Cardiac septum (tissue), 1 donor: ENCODE measurements at places on chromosomes 11 and 22. TPM values are rescaled to one million over a fixed set of nuclear protein-coding genes. Genes with fewer than 3 reads are reported as not detected.
A peak's percentile ranks its signal among the peaks of the same experiment; 100 is the strongest.

DNA sequence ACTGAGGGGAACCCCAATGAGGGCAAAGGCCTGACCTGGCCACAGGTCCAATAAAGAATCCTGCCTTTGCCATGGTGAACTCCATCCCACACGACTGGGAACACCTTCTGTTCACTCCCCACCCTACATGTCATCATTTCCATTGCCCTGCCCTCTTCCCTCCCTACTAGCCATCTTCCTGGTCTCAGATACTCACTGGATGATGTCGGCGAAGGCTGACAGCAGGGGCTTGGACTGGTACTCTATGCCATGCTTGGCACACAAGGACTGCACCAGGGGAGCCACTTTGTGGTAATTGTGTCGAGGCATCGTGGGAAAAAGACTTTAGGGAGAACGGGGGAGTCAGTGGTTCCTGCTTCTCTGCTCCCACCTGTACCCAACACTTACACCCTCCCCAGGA is 9.9 kb downstream of the FEN1 start:
- DNase-seq: no peak

DNA sequence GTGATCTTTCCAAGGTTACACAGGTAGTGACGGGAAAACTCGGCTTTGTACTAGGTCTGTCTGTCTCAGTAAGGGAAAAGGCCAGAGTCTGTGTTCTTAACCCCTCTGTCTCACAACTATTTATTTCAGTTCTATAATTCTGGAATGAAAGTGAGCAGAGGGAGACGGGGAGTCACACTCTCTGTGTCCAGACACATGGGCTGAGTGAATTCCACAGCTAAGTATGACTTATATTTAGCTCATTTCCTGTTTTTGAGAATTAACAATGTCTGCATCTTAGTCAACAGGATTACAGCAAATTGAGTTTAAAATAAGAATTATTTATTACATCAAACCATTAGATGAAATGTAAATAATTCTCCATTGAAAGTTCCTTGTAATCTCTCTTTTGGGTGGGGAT is 62.5 kb upstream of the OR4B1 start:
- DNase-seq: no peak

- no peak for DNase-seq
Measured at GRCh38 chr22:50438305-50439275, 36.2 kb downstream of the SBF1 start.

GRCh38 chr22:47784367-47784983 is 1022.0 kb downstream of the TBC1D22A start:
- DNase-seq: no peak

DNA sequence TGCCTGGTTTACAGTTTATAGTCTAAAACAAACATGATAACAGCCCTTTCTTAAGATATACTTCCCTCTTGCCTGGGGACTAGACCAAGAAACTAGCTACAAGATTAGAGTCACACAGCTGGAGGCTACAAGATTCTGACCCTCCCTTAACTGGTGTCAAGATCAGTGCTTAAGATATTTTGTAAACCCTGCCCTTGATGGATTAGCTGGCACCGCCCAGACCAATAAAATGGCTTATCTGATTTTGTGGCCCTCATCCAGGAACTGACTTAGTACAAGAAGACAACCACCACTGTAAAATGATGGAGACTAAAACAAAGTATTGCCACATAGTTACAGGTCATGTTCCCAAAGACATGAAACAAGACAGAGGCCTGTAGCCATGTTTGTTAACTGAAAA is 53.4 kb downstream of the FAM181B start:
- no peak for DNase-seq

DNA sequence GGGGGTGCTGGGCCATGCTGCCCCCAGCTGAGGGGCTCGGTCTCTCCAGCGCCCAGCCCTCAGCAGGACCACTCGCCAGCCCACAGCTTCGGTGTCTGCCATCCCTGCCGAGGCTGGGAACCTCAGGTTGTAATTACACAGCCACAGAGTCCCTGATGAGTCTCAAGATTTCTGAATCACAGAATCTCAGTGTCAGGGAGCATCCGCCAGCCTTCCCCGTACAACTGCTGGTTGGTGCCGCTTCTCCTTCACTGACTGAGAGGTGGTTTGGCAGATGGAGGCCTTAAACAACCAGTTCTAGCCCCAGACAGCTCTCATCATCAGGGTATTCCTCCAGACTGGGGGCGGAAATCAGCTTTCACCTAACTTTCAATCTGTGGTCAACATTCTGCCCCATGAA is 13.7 kb downstream of the PHF21B start:
- DNase-seq: no peak

GRCh38 chr11:120079750-120080610 is 57.9 kb downstream of the TRIM29 start:
- no peak for DNase-seq

DNA sequence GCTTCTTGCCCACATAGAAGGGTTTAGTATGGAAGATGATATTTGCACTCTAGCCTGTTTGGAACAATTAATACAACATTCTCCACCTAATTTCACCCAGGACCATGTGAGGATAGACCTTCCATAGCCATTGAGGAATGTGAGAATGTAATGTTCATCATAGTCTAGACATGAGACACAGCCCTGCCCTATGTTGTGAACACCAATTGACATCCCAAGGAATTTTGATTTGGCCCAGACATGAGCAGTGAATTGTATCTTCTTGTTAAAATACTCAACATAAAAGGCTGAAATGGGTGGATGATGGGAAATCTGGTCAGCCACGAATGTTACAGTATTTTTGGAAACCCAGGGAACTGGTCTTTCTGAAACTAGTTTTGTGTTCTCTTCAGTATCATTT is 892.3 kb upstream of the CHORDC1 start:
- no peak for DNase-seq

GRCh38 chr22:17990147-17990546 is 34.2 kb downstream of the MICAL3 start:
- no peak for DNase-seq

GRCh38 chr11:26254378-26254777 is 77.6 kb upstream of the ANO3 start:
- DNase-seq: no peak

DNA sequence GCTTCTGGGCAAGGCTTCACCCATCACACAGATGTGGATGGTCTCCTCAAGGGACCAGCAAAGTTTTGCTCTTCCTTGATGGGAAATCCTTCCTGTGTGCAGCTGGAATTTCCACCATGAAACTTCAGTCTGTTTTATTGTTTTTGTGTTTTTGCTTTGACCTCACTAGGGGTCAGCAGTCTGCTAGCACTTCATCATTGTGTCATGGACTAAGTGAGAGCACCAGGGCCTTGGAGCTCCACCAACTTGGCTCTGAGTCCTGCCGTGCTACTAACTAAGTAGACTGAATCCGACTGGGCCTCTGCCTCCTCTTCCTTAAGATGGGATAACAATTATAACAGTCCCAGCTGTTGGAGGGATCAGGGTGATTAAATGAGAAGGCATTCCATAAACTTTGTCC is 305.8 kb upstream of the NCAM1 start:
- peak; percentile 86 for DNase-seq

- DNase-seq: no peak
Measured at GRCh38 chr11:45934580-45935318, 12.3 kb downstream of the LARGE2 start.

DNA sequence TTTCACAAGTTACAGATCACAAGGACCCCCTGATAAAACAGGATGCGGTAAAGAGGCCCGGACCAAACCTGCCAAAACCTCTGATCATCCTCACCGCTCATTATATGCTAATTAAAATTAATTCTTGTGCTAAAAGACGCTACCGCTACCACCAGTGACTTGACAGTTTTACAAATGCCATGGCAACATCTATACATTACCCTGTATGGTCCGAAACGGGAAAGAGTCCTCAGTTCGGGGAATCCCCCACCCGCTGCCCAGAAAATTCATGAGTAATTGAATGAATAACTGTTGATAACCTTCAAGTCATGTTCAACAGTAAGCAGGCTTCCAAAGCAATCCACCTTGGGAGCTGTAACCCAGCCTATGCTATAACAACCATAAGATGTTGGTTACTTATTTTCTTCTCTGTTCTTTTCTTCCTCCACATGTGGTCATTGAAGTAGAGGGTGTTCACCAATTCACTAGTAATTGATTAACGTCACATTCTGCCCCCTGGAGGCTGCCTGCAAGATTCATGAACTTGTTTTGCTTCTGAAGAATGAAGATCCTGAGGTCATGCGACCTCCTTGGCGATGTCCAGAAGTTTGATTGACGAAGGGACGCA is 20.6 kb downstream of the APOBEC3H start:
- no peak for DNase-seq

DNA sequence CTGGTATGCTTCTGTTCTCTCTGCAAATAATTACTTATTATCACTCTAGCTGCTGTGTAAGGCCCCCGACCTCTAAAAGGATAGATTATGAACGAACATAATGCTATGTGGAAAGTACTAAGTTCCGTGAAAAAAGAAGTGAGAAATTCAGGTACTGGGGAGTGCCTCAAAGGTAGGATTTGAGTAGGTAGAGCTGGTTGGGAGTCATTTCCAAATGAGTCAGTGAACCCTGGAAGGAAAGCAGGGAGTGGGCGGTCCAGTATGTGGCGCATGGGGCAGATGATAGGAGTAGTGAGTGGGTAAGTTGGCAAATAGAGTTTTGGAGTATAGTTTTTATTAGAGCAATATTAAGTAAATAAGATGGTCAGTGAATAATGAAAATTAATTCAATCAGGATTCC is 2.4 kb downstream of the ZC3H12C start:
- no peak for DNase-seq

DNA sequence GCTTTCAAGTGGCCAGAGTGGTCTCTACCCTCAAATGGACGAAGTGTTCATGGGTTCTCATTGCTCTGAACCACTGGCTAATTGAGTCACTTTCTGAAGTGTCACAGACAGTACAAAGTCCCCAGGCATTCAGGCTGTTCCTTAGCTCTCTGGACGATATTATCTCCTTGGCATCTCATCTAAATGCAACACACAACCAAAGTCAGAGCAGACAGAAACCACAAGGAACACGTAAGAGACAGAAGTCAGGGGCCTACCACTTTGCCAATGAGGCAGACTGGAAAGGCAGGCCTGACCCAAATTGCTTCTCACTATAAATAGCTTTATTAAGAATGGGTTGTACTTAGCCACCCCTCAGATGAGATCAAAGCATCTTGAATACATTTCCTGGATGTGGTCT is 29.0 kb upstream of the LDLRAD3 start:
- no peak for DNase-seq

DNA sequence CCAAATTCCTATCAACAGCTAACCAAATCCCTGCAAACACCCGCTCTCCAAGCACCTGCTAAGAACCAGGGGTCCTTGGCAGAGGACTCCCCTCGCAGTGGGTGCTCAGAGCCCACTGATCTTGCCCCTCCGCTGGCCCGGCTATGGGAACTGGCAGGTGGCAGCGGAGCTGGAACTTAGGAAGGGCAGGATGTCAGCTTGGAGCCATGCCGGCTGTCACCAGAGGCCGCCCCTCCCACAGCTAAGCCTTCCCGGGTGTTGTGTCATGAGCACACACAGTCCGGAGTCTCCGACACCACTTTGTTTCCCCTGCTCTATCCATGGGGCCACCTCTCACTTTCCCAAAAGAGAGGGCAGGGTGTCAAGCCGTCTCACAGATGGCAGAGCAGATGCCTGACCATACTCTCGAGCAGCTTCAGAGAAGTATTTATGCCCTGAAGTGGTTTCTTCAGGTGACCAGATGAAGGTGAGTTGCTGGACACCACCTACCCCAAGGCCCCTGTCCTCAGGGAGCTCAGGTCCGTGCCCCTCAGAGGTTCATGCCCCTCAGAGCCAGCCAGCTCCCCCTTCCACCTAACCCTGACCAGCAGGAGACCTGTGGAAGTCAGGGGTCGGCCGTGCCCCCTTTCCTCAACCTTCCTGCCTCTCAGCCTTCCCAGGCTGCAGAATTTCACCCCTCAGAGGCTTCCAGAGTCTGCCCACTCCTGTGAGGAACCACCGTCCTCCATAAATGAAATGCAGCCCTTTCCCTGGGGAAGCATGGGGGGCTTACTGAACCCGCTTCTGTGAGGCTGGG is 545.7 kb upstream of the B3GAT1 start:
- DNase-seq: no peak

The SMIM35 gene
- total RNA-seq: not detected

The DMC1 gene
- total RNA-seq: 1.9 TPM

The UBQLNL gene
- total RNA-seq: 0.11 TPM

The ENDOD1 gene
- total RNA-seq: 13.3 TPM

The TMEM45B gene
- 0.11 TPM for total RNA-seq

The FGF19 gene
- total RNA-seq: not detected

The PDXP gene
- total RNA-seq: 24.1 TPM

The KCNK7 gene
- 1.5 TPM for total RNA-seq

The VPS37C gene
- 19.6 TPM for total RNA-seq

The TUB gene
- 12.2 TPM for total RNA-seq

The KCTD14 gene
- 0.13 TPM for total RNA-seq

The CREB3L1 gene
- total RNA-seq: 8.6 TPM

The SMTNL1 gene
- not detected for total RNA-seq
